ENCODE measurements at places on chromosomes 5 and 9.

GRCh38 chr5:140239939-140240700 lies 62.8 kb downstream of the PFDN1 start:
- DNase-seq = peak; percentile 28

GRCh38 chr5:171318026-171318425 lies 9.0 kb downstream of the TLX3 start:
- no peak for DNase-seq

GRCh38 chr5:71934322-71934721 lies 173.0 kb upstream of the MAP1B start:
- no peak for DNase-seq

GRCh38 chr5:139898981-139899380 lies 103.4 kb downstream of the PSD2 start:
- DNase-seq = no peak

- DNase-seq = peak; percentile 21
Measured at GRCh38 chr5:174327317-174327864, 281.9 kb downstream of the NSG2 start.

DNA sequence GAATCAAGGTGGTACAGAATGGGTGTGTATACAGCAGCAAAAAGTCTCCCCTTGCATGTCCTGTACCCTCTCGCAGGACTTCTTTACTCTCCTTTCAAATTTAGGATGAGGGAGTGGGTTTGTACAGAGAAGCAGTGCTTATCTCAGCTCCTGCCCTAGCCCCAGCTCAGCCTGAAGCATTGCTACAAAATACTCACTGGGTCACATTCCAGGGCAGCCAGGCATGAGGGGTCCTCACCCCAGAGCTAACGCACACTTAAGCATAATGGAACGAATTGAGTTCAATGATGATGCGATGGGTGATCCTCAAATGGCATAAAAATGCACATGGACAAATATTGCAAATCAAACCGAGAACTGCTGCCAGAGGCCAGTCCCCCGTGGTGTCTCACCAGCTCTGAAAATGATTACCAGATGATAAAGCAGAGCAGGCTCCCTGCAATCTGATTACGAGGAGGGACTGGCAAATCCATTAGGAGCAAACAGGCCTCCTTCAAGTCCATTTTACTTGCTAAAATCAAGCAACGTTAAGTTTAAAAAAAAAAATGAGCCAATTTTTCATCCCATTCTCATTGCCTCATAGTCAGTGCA lies 231.6 kb upstream of the TAS2R1 start:
- no peak for DNase-seq

- DNase-seq = no peak
Measured at GRCh38 chr5:96354237-96354636, 78.8 kb downstream of the PCSK1 start.

DNA sequence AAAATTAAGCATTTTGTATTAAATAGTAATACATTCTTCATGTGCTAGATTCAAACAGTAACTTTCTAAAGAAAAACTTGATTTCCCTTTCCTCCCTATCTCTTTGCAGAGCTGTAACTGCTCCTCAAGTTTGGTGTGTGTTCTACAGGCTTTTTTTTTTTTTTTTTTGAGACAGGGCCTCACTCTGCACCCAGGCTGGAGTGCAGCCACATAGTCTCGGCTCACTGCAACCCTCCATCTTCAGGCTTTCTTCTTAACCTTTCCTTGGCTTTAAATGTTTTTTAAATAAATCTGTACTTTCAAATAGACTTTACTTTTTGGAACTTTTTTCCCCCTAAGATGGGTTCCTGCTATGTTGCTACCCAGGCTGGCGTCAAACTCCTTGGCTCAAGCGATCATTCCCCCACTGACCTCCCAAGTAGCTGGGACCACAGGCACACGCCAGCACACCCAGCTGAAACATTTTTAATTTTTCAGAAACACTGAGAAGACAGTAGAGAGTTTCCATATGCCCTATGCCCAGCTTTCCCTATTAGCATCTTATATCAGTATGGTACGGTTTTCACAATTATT lies 9.1 kb downstream of the NDFIP1 start:
- no peak for DNase-seq

DNA sequence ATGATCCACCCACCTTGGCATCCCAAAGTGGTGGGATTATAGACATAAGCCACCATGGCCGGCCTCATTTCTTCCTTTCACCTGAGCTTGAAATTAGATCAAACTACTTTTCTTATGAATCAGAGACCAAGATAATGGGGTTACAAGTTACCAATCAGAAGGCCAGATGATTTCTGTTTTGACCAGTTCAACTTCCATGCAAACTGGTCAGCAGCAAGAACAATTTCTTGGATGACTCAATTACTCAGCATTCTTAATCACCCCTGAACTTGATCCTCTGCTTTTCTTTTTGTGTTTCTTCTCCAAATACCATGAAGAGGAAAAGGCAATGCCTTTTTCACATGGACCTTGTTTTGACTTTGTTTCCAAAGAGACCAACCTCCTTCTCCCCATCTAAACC lies 10.0 kb upstream of the PLIN2 start:
- no peak for DNase-seq

DNA sequence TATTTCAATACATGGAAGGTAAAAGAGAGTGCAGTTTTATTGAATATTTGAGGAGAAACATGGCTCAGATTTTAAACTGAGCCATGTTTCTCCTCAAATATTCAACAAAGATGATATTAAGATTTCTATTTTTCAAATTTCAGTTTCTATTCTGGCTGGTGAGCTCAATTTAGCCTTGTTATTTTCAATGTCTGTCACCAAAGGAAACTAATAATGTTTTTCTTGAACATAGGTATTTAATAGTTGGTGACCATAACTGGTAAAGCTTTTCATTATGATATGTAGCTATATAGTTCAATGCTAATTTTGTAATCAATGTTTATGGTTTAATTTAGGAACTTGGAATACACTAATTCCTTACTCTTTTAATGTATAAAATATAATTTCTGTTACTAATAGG lies 177.4 kb downstream of the FER start:
- DNase-seq = no peak

- DNase-seq = no peak
Measured at GRCh38 chr9:82940376-82940775, 122.6 kb downstream of the RASEF start.

- DNase-seq = no peak
Measured at GRCh38 chr9:134061019-134061687, 6.7 kb downstream of the BRD3 start.

- DNase-seq = no peak
Measured at GRCh38 chr9:80134487-80134886, 562.7 kb downstream of the TLE4 start.

- DNase-seq = no peak
Measured at GRCh38 chr5:73922875-73923557, 297.0 kb downstream of the ARHGEF28 start.

DNA sequence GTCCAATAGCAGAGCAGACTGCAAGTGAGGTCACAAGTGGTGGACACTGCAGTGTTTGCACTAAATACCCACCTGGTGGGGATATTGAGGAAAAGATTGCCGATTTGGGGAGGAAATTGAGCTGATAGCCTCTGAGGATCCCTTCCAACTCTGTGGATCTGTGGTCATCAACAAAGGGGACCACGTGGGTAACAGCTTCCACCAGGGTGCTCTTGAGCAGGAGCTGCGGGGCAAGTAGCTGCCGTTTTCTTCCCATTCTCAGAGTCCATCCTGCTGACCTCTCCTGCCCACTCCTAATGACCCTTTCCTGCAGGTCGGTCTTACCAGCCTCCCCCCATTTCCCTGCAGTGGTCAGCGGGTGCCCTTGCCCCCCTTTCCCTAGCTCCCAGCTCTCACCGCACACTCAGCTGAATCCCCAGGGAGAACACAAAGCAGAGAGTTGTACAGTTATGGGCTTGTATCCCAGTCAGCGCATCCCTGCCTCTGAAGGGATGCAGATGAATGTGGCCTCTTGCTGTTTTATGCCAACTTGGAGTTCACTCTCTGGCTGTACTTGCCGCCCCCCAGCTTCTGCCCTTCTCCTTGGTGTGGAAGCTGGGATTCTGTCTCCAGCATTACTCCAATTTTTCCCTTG lies 18.0 kb downstream of the DAPK1 start:
- no peak for DNase-seq

DNA sequence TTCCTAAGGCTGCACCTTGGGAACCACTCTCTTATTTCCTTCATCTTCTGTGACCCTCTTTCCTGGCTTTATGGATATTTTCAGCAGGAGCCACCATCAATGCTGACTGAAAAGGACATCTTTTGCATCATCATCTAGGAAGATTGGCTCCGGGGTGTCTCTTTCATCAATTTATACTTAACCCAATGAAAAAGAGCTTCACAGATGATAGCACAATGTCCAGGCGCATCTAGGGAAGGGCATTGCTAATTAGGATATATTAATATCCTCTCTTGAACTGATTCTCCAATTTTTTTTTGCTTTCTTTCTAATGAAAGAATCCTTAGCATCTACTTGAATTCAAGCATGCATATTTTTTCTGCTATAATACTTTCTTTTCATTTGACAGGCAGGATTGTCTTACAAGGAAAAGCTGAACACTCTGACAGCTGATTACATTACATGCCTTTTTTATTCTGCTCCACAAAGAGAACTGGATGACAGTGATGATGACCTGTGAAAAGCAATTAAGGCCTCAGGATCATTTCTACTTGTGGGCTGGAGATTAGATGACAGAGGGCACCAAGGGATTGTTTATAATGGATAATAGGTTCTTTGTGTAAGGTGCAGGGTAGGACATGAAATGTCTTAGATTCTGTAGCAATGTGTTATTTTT lies 60.2 kb downstream of the PCSK1 start:
- no peak for DNase-seq

DNA sequence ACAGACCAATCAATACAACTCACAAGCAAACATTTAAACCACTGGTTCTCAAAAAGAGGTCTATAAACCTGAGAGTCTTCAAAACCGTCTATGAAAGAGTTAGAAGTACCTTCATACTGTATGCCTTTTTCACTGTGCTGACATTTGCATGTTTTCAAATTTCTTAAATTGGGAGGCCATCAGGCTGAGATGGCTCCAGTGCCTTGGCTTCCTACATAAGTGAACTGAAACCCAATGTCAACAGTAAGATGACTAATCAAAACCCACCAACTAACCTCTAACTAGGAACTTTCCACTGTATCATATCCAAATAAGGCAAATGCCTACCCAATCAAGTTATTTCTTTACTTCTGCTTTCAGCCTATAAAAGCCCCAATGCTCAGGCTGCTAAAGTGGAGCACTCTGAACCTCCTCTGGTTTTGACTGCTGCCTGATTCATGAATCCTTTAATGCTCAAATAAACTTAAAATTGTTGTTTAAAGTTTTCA lies 35.1 kb downstream of the FAM13B start:
- no peak for DNase-seq

DNA sequence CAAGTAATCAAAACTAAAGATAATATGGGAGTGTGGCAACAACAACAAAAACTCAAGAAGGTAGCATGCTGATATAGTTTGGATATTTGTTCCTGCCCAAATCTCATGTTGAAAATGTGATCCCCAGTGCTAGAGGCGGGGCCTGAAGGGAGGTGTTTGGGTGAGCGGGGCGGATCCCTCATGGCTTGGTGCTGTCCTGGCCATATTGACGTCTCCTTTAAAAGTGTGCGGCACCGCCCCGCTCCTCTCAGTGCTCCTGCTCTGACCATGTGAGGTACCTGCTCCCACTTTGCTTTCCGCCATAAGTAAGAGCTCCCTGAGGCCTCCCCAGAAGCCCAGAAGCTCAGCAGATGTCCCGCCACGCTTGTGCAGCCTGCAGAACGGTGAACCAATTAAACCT lies 25.6 kb downstream of the MED27 start:
- no peak for DNase-seq

- no peak for DNase-seq
Measured at GRCh38 chr5:181107699-181108098, 23.3 kb downstream of the OR2V1 start.

- DNase-seq = no peak
Measured at GRCh38 chr9:118271936-118272335, 567.7 kb downstream of the TLR4 start.

GRCh38 chr9:32581512-32582143 lies 8.7 kb upstream of the NDUFB6 start:
- DNase-seq = no peak

- DNase-seq = no peak
Measured at GRCh38 chr5:149961957-149962409, 1.4 kb downstream of the SLC26A2 start.

DNA sequence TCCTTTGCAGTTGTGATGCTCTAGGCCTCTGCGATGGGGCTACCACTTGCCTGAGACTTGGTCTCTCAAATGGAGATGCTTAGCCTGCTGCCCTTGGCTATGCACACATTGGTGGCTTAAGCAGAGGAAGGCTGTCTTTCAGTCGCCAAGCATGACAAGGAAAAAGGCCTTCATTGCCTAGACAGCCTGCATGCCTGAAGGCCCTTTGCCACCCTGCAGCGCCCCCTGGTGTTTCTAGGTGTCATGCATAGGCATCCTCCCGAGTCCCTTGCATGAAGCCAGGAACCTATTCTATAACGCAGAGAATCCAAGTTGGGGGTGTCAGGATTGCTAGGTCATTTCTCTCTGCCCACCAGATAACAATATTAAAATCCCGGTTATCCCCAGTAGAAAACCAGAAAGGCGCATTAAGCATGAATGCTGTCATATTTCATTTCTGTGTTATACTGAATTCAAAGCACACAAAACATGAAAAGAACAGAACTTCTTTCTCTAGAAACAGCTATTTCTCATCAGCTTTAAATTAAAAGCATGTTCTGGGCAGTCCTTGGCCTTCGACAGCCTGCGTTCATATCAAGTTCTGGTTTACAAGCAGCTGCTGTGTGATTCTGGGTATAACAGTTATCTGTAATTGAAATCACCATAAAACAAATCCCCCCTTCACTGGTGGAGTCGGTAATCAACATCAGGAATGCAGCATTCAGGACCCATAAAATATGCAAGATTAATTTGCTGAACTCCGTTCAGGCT lies 59.7 kb upstream of the TRPC7 start:
- DNase-seq = no peak

GRCh38 chr5:32388432-32389129 lies 56.0 kb downstream of the ZFR start:
- DNase-seq = no peak

DNA sequence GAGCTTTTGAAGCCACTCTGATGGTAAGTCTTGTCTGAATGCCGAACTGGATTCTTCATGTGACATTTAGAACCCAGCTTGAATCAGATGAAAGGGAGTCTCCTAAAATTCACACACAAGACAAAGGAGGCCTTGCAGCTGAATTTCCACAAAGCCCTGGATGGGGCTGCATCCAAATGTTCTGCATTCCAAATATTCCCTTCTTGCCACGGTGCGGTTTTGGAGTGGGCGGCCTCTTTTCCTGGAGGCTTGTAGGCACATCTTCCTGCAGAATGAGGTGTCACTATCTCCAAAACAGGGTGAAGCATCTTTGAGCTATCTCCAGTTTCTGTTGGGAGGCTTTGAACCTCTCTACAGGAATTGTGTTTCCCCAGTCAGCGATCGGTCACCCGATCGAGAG lies 342.7 kb downstream of the ARHGEF28 start:
- DNase-seq = no peak

DNA sequence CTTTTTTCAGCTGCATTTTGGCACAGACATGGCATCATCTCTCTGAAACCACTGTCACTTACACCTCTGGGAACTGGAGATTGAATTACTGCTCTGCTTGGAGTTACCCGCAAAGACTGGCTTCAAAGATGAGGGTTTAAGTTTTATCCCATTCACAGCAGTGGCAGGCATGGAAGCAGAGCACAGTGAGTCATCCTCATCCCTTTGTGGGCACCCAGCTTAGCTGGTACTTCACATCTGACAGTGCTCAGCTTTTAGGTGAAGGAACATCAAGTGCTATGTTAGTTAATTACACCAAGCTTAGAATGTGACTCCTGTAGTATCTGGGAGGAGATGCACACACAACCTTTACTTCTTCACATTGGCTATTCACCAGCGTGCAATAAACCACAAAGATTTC lies 24.8 kb upstream of the ALDH1A1 start:
- DNase-seq = no peak

GRCh38 chr5:122400341-122400740 lies 88.3 kb downstream of the SNCAIP start:
- no peak for DNase-seq
